T-helper 2 cell treated with Interferon-gamma antibody and Interleukin-4, amounts not matched to agents 5 μg/mL and 100 μg/mL, for 36 hours (primary cell): ENCODE measurements at places on chromosomes 7 and 10.

GRCh38 chr7:84981055-84981976 lies 205.5 kb downstream of the SEMA3D start:
- no peak for DNase-seq

DNA sequence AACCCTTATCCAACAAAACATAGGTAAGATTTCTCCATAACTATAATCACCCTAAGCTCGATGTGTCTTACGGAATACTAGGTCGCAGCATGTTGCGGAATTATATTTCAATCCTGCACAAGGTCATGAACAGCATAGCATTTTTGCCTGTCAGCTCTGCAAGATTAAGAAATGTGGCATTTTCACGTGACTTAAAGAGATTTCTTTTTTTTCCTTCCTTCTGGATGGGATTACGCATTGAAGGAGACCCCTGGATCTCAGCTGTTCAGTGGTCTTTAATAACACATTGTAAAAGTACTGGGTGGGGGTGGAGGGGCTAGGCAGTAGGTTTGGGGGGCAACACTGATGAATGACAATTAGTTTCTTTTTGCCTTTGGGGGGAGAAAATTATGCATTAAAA lies 106.7 kb downstream of the CUBN start:
- DNase-seq, result no peak

GRCh38 chr10:31011665-31012022 lies 20.0 kb downstream of the ZNF438 start:
- DNase-seq, result no peak

DNA sequence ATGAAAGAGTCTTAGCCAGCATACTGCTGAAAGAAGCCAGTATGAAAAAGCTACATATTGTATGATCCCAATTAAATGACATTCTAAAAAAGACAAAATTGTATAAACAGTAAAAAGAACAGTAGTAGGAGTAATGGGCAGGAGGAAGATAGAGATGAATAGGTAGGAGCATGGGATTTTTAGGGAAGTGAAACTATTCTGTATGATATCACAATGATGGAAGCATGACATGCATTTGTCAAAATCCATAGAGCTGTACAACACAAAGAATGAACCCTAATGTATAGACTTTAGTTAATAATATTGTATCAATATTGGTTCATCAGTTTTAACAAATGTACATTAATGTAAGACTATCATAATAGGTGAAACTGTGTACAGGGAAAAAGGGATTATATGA lies 147.9 kb downstream of the IMMP2L start:
- no peak for DNase-seq

DNA sequence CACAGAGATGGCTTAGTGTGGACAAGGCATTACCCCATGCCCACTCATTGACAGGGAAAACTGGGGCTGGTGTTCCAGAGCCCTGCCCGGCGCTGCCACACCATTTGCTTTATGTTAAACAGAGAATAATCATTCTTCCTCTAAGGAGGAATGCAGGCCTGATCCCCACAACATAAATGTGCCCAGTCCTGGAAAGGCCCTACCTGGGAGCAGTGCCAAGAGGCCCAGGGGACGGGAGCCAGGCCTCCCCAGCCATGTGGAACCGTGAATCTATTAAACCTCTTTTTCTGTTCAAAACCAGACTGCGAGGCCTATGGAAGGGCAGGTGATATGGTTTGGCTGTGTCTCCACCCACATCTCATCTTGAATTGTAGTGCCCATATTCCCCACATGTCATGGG lies 264.1 kb downstream of the GRID1 start:
- no peak for DNase-seq
